Breast epithelium (tissue), 4 donors: ENCODE measurements at places on chromosomes 12 and 14. TPM values are rescaled to one million over a fixed set of nuclear protein-coding genes. Genes with fewer than 3 reads are reported as not detected.
A peak's percentile ranks its signal among the peaks of the same experiment; 100 is the strongest.

GRCh38 chr12:112537710-112538396 is 119.1 kb downstream of the PTPN11 start:
- DNase-seq: no peak
- H3K27me3 ChIP-seq: no peaks in the 10 kb centered on the region
- H3K27ac ChIP-seq: no peak overlapping the region
- H3K36me3 ChIP-seq: no peaks in the 10 kb centered on the region

Gene PABPN1
- total RNA-seq: 74.1 TPM

DNA sequence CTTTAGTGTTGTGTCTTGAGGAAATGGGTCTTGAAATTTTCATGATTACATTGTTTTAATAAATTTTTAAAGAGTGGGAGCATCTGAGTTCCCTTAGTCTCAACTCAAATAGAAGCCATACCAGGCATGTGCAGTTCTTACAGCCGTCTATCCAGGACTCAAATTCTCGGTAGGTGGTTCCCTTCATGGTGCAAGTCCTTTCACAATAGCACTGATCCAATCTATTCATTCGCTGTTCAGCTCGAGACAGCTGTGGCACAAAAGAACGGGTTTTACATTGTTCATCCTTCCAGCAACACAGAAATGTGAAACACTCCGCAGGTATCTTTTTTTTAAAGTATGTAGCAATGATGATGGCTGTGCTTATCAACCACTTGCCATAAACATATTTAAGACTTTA is 100.2 kb downstream of the NELL2 start:
- DNase-seq: no peak
- H3K36me3 ChIP-seq: no peaks in the 10 kb centered on the region
- no peaks in the 10 kb centered on the region for H3K4me1 ChIP-seq

DNA sequence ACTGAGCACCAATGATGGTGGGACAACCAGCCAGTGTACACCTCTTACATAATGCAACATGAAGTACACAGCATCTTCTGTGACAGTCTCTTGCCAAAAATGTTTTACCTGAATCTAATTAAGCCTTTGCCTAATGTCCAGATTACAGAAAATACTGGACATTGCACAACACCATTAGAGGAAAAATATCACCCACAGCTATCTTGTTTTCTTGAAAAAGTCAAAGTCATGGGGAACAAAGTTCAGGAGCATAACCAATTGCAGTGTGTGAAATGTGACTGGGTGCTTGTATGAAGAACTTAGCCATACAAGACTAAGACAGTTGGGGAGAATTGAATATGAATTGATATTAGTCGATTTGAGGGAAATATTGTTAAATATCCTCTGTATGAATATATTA is 12.1 kb upstream of the ANO6 start:
- DNase-seq: no peak
- H3K27me3 ChIP-seq: no peaks in the 10 kb centered on the region
- H3K36me3 ChIP-seq: no peaks in the 10 kb centered on the region
- H3K4me1 ChIP-seq: no peaks in the 10 kb centered on the region
- H3K27ac ChIP-seq: no peak overlapping the region

Gene NKX2-1
- total RNA-seq: not detected

Gene OR6C2
- total RNA-seq: not detected

GRCh38 chr14:102557434-102558226 is 34.8 kb upstream of the RCOR1 start:
- DNase-seq: no peak
- H3K4me1 ChIP-seq: no peaks in the 10 kb centered on the region
- H3K36me3 ChIP-seq: no peaks in the 10 kb centered on the region
- no peaks in the 10 kb centered on the region for H3K27me3 ChIP-seq
- no peak overlapping the region for H3K4me3 ChIP-seq

DNA sequence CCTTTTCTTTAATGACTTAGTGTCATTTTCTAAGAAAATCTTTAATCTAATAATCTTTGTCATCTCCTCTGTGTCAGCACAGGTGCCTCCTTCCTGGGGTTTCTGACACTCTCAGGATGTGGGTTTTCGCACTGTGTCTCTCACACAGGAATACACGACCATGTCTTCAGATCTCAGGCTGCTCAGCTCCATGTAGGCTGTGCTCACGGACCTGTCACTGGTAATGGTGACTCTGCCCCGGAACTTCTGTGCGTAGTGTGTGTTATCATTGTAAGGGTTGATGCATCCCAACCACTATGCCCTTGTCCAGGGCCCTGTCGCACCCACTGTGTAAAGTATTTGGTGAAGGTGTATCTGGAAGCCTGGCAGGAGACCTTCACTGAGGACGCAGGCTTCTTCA is 647.8 kb downstream of the TMEM121 start:
- no peak overlapping the region for H3K27ac ChIP-seq
- no peak for DNase-seq
- H3K27me3 ChIP-seq: no peaks in the 10 kb centered on the region
- H3K36me3 ChIP-seq: no peaks in the 10 kb centered on the region

Gene FLRT2
- total RNA-seq: 12.6 TPM

Gene MMP19
- 50.6 TPM for total RNA-seq

GRCh38 chr12:109291521-109292341 is 17.4 kb downstream of the FOXN4 start:
- H3K36me3 ChIP-seq: no peaks in the 10 kb centered on the region
- DNase-seq: peak; percentile 43
- peaks cover 6% of the 10 kb centered on the region for H3K27me3 ChIP-seq
- H3K27ac ChIP-seq: no peak overlapping the region

Gene FSCB
- total RNA-seq: 0.59 TPM

Gene EML5
- 4.3 TPM for total RNA-seq

GRCh38 chr14:103597623-103598377 is 31.2 kb upstream of the KLC1 start:
- no peaks in the 10 kb centered on the region for H3K27me3 ChIP-seq
- DNase-seq: no peak
- H3K27ac ChIP-seq: no peak overlapping the region
- no peaks in the 10 kb centered on the region for H3K4me1 ChIP-seq

Gene RERGL
- 1.4 TPM for total RNA-seq

Gene MSI1
- total RNA-seq: 0.59 TPM
